ENCODE measurements at places on chromosomes 7 and 10.

DNA sequence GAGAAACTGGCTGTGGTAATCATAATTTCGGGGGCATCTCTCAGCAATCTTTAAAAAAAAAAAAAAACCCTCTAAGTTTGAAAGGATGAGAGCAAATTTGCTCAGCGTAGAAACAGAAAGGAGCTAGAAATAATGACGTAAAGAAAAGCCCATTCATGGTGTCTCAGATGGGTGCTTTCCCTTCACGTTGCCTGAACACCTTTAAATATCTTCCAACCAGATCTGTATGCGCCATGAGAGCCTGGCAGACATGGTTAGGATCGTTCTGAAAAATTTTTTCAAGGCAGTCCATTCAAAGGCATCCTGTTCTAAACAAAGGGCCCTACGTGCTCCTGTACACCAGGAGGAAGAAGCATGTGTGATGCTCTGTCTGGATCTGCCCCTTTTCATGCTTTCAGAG lies 141.2 kb upstream of the C1QL3 start:
- DNase-seq: no peak

DNA sequence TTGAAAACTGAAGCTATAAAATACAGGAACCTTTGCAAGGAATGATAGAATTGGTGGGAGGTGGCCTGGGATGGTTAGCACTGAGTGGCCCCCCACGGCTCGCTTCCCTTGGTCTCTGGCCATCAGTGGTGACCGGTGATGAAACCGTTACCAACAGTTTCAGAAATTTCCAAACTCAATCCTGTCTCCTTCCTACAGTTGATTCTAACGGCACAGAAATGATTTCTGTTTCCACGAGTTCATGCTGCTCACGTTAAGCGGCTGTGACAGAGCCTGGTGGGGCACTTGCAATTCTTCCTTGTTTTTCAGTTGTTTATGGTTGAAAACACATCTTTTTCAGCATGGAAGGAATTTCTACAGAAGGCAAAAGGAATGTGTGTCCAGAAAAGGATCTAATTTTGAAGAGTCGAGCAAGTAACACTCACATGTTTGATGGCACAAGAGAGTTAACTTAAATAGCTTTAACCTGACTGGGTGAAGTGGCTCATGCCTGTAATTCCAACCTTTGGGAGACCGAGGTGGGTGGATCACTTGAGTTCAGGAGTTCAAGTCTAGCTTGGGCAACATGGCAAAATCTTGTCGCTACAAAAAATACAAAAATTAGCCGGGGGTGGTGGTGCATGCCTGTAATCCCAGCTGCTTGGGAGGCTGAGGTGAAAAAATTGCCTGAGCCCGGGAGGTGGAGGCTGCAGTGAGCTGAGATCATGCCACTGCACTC lies 100.1 kb downstream of the DNAJB6 start:
- DNase-seq: no peak

GRCh38 chr7:82477733-82478515 lies 34.3 kb upstream of the CACNA2D1 start:
- DNase-seq: no peak

- no peak for DNase-seq
Observed at GRCh38 chr10:69352569-69353264, 64.0 kb downstream of the TACR2 start.

GRCh38 chr7:32569388-32570289 lies 74.3 kb downstream of the AVL9 start:
- no peak for DNase-seq

DNA sequence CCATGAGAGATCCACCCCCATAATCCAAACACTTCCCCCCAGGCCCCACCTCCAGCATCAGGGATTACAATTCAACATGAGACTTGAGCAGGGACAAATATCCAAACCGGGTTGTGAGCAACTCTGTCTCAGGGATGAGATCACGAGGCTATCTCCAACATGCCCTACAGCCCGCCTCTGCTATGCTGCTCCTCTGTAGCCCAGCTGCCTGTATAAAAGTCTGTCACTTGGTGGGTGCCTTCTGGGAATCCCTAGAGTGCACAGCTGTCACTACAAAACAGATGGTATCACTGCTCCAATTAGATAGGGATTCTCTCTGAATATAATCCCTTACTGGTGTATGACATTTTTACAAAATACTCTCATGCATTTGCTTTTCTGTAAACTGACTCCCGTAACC lies 114.9 kb upstream of the NANOS1 start:
- DNase-seq: no peak

DNA sequence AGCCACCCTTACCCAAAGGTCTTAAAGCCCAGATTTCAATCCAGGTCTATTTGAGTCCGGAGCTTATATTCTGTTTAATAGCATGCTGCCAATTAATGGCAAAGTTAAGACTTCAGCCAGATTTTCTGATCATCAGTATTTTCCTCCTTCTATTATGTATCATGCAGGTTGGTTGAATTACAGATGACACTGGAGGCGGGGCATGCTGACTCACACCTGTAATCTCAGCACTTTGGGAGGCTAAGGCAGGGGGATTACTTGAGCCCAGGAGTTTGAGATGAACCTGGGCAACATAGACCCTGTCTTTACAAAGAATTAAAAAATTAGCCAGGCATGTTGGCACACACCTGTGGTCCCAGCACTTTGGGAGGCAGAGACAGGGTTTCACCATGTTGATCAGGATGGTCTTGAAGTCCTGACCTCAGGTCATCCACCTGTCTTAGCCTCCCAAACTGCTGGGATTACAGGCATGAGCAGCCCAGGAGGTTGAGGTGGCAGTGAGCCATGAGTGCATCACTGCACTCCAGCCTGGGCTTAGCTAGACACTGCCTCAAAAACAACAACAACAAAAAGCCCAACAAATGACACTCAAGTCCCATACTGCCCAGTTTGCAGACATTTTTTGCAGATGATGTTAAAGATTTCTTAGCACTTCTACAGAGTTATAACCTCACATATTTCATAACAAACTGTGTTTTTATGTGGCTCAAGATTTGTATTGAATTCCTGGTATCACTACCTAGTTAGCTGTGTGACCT lies 62.5 kb downstream of the MCU start:
- no peak for DNase-seq

DNA sequence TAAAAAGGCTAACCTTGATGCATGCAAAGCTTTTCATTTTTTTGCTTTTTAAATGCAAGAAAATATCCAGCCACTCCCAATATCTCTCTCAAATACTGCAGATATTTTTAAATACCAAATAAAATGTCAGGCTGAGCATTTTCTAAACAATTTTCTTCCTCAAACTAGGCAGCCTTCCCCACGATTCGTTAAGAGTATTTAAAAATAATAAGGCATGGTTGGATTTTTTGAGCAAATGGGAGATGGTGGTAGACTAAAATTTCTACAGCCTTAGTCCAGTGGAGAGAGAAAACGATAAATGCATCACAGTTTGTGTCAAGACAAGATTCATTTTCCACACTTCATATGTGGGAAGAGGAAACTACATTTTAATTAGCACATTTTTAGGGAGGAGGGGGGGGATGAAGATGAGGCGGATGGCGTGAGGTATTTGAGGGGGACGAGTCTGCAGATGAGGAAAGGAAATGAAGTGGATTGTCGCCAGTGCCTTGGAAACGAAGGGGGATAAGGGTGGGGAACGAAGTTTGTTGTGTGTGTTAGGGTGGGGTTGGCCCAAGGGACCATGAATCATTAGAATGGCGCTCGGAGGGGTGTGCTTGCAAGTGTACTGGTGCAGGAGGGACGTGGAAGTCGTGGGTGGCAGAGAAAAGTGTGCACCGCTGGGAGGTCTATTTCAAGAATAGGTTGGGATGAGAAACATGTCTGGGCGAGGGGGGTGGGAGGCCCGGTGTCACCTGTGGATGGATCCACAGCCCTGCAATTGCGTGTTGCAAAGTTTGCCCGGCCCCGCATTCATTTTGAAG lies 1.2 kb upstream of the ADD3 start:
- peak; percentile 4 for DNase-seq

DNA sequence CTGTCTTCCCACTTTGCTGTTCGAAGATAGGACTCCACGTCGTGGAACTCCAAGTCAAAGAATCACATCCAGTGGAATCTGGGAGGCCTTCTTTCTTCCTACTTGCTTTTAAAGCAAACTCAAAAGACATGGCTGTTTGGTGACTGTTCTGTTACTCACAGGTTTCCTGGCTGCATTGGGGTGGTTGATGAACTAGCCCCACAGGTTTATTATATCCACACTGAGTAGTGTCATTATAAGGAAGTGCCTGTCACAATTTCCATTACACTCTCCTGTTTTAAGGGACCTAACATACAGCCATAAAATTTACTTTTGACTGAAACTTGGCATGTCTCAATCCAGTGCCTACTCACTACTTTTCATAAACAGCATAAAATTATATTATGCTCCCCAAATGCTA lies 287.3 kb upstream of the SP4 start:
- DNase-seq: no peak

GRCh38 chr7:98339043-98339442 lies 57.6 kb downstream of the BRI3 start:
- DNase-seq: no peak

GRCh38 chr10:35092851-35093250 lies 2.7 kb upstream of the CUL2 start:
- no peak for DNase-seq

GRCh38 chr7:73512018-73512780 lies 9.9 kb downstream of the BAZ1B start:
- DNase-seq: no peak

GRCh38 chr7:99024066-99024465 lies 119.8 kb downstream of the SMURF1 start:
- no peak for DNase-seq

DNA sequence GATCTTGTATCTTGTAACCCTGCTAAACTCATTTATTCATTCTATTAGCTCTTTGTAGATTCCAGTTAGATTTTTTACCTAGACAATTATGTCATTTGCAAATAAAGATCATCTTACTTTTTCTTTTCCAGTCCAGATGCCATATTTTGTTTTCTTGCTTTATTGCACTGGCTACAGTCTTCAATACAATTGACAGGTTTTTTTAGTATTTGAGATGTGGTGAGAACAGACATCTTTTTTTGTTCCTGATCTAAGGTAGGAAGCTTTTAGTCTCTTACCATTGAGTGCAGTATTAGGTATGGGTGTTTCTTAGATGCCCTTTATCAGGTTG lies 12.1 kb downstream of the SPRN start:
- no peak for DNase-seq

GRCh38 chr7:76037310-76037709 lies 10.5 kb downstream of the STYXL1 start:
- DNase-seq: no peak

DNA sequence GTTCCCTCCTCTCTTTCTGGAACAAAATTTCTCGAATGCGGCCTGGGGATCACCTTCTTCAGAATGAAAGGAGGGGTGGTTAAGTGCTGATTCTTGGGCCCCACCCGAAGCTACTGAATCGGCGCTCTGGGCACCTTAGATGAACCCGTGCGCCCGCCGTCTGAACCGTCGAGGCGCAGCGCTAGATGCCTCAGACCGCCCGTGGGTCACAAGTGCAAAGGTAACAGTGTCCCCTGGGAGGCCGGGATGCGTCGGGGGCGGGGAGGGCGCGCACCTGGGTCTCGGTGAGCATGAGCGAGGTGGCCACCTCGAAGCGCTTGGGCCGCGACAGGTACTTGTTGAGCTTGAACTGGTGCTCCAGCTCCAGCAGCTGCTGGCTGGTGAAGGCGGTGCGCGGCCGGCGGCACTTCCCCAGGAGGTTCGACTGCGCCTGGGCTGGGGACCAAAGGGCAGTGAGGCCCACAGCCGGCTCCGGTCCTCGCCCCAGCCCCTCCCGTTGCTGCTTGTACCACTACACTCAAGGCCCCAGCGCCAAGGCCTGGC lies 4.2 kb downstream of the MNX1 start:
- no peak for DNase-seq

DNA sequence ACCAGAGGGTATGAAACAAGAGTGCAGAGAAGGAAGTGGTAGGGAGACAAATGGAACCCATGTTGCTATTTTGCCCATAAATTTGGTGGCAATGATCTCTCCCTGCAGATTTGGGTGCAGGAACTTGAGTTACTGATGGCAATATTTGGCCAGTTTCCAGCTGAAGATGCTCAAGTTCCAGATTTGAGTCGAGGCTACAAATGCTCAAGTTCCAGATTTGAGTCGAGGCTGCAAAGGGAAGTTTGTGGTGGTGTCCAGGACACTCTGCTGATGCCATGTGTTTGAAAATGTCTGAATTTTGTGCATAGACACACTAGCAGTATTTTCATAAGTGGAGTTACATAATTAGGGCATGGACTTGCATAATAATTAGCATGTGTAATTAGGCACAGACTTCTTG lies 40.8 kb downstream of the TBXAS1 start:
- DNase-seq: no peak

- DNase-seq: no peak
Observed at GRCh38 chr7:20696803-20697333, 81.4 kb downstream of the ABCB5 start.

- DNase-seq: no peak
Observed at GRCh38 chr10:93598157-93598556, 2.9 kb downstream of the RBP4 start.

- DNase-seq: no peak
Observed at GRCh38 chr10:89648074-89648473, 3.0 kb upstream of the PANK1 start.

DNA sequence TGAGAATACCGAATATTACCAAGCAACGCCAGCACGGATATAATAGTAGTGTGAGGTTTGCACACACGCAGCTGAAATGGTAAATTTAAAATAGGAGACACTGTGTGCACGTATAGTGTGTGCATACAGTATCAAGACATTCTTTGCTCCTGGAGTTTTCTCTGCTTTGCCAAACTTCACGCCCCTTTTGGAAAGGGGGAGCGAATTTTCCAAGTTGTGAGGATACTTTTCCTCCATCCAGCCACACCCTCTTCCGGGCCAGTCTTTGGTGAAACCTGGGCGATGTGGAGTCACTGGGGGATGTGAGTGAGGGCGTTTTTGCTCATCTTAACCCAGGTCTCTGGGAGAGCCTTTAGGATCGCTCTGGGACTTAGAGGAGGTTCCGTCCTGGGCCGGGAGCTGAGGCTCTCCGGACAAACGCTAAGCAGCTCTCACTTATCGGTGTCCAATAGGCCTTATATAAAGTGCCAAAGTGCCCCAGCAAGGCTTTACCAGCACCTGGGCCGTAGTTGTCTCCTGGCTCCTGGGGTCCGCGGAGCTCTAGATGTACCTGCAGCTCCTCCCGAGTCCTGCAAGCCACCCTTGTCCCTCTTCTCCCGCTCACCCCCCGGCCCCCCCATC lies 160.0 kb upstream of the MKI67 start:
- no peak for DNase-seq

DNA sequence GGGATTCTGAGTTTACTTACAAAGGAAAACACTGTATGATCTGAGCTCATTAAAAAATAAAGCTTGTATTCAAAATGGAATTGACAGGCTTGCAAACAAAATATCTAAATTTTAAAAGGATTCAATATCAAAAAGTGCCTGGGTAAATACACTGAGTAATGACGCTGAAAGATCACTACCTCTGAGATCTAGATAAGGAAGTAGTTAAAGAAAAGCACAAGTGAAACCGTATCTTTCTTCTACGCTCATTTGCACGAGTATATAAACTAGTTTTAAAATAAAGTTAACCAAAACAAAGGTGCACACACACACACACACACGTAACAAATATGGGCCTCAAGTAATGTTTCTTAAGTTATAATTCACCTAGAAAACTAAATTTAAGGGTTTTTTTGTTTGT lies 93.4 kb downstream of the SNX13 start:
- no peak for DNase-seq
